ENCODE measurements at places on chromosomes 16 and 17.

DNA sequence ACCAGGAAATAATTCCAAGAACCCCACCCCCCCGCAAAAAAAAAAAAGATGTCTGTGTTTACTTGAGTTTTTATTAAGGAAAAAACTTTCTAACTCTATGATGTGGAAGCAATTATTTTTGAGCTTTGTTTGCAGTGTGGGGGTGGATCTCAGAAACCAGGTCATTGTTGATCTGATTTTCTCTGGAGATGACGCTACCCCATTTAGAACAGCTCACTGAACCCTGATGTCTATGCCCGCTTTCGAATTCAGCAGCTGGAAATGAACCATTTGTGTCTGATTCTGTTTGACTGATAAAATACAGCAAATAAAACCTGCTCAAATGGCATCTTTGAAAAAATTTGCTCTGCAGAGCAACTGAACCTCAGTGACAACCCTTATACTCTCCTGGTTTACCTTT lies 368.6 kb downstream of the GRIN2A start:
- no peak for DNase-seq

DNA sequence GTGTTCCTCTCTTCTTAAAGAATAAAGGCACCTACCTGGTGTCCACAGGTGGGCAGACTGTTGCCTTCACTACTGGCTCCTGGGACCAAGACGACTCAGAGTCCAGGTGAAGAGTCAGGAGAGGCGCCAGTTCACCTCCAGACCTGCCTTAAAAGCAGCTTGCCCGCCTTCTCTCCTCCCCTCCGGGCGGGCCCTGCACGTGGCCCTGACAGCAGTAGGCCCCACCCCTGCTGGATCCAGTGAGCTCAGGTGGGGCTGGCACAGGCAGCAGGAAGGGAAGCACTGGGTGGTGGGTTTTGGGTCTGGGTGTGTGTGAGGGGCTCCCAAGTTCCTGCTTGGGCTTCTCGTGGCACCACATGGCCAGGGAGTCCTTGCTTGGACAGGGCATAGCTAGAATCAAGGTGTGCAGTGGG lies at the start of gene TNS4:
TNS4 (minus strand) TSS at position 125 of the 413 bp plus-strand sequence. CDS start 5,198 bp downstream, outside the sequence.
- DNase-seq = no peak

- no peak for DNase-seq
Measured at GRCh38 chr17:33469911-33470310, 176.8 kb upstream of the ASIC2 start.

DNA sequence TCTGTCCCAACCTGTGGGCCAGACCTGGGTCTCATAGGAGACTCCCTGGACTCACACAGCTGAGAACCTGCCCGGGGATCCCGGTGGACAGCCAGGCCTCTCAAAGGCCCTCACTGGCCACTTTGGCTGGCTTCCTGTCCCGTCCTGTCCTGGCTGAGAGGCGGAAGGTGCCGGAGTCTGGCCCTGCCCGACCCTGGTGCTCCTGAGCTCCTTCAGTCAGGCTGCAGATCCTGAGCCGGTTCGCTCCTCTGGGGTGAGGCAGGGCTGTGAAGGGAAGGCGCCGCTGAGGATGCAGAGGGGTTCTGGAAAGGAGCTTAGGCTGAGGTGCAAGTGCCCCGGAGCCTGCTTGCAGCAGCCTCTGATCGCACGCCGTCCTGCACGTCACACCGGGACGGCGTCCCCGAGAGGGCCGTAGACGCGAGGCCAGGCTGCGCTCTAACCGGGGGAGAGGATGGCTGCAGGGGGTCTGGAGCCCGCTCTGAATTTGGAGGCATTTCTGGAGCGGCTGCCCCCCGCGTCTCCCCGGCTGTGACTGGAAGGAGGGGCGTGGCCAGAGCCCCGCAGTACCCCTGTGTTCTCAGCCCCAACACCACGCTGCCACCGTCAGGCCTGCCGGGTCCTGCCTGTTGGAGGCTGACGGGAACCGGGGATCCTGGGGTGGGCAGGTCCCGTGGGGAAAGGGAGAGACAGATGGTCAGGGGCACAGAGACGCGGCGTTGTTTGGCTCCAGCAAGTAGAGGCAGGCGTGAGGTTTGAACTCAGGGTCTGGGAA lies 4.1 kb downstream of the HGS start:
- no peak for DNase-seq

DNA sequence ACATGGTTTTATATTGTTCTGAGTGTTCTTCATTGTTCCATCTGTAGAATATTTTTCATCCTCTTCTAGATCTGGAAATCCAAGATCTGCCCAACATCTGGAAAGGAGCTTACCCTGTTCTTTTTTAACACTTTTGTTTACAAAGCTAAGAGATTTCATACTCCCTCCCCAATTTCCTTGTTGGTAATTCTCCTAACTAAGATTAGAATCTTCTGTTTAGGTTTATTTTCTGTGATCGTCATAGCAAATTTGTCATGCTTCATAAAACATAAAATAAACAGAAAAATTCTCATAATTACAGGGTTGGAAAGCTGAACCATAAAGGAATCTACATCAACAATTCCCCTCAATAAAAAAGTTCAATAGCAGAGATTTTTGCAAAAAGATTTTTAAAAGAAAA lies 580.3 kb upstream of the CA10 start:
- DNase-seq = no peak

- no peak for DNase-seq
Measured at GRCh38 chr16:13767215-13767614, 152.7 kb upstream of the ERCC4 start.

DNA sequence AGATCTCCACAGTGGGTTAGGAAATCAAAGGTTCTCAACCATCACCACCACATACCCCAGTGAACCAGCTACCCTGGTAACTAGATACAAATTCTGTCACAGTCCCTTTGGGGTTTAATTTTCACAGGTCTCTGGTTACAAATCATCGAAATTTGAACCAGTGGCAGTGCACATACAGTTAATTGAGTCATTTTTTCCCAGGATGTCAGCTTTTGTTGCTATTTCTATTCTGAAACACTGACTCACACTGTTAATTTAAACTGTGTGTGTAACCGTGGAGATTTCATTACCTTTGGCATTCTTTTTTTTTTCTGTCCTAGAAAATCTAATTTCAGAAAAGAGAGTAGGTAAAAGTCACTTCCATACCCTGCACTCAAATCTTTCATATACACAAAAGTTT lies 511.5 kb downstream of the TOX3 start:
- DNase-seq = no peak

GRCh38 chr16:2979669-2980226 lies 498 bp downstream of the PKMYT1 start:
- DNase-seq = peak; percentile 60

- DNase-seq = no peak
Measured at GRCh38 chr17:3979290-3979611, 15.0 kb upstream of the ATP2A3 start.

DNA sequence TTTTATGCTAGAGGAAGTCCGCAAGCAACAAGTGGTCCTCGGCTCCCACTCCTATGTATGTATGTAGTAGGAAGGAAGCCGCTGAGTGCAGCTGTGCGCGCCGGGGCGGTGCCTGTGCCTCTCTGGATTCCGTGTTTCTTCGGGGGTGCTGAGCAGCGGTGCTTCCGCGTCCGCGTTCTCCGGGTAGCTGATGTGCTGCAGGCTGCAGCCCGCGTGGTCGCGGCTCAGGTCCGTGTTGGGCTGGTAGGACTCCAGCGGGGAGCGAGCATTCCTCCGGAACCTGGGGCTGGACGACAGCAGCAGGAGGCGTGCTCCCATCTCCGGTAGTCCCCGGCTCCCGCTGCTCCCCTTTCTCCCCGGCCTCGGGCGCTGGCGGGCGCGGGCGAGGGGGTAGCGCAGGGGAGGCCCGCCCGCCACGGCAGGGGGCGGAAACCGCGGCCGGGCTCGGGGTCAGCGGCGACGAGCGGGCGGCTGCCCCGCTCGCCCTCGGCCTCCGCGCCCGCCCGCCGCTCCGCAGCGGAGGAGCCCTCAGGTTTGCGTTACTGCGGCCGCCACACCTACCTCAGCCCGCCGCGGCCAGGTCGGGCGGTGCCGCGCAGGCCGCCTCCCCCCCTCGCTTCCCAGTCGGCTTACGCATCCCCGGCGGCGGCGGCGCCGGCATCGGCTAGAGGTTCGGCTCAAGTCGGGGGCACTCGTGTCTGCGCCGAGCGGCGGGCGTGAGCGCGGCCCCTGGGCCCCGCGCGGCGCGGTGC lies 487 bp downstream of the C17orf67 start:
- DNase-seq = peak; percentile 83

DNA sequence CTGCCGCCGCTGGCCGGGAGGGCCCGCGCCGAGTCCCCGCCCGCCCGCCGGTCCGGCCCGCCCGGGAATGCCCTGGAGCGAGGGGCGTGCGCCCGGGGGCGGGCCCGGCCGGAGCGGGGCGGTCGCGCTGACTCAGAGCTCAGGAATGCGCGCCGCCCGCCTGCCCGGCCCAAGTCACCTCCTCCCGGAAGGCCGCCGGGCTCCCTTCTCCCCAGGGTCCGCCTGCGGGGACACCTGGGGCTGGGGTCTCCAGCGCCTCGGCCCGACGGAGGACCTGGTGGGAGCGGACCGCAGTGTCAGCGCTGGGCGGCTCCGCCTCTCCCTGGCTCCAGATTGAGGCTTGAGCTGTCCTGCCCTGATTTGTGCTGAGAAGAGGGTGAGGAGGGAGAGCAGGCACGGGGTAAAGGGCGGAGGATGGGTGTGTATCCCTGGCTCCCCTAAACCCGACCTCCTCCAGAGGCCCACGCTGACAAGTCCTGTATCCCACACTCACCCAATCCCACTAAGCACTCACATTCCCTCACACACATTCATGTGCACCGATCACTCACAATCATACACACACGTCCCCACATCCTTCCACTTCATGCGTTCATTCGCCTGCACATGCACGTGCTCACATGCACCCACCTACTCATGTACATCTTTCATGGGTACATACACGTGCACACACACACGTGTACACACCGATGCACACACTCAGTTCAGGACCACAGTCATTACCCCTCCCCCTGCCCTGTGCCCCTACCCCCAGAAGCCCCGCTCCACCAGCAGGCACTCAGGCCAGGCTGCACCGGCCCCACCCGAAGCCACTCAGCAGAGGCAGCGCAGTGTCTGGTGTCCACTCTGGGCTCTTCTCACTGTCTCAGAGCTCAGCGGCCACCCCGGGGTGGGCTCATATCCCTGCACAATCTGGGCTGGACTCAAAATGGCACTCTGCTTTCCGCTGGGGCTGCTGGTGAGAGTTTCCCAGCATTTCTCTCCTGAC lies at the start of gene RHBDF1:
RHBDF1 (minus strand) TSS at position 71 of the 988 bp plus-strand sequence. CDS start 7,616 bp downstream, outside the sequence.
- DNase-seq = peak; percentile 36

GRCh38 chr17:1709971-1710806 lies at the start of gene TLCD2:
TLCD2 (minus strand) TSS chr17:1710377; CDS start chr17:1710242, 135 bp downstream.
- DNase-seq = peak; percentile 36

DNA sequence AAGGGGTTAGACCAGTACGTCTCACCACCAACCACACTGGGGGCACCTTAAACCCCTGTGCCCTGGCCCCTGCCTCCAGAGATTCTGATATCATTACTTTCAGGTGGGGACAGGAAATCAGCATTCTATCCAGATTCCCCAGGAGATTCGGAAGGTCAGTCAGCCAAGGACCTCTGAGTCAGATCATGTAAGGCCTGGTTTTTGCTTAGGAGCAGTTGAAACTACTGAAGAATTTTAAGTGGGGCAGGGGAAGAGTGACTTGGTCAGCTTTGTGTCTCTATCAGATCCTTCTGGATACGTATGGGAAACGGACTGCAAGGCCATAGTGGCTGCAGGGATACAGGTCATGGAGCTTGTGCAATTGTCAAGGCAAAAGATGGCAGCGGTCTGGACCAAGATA lies 9.0 kb downstream of the EMP2 start:
- no peak for DNase-seq

DNA sequence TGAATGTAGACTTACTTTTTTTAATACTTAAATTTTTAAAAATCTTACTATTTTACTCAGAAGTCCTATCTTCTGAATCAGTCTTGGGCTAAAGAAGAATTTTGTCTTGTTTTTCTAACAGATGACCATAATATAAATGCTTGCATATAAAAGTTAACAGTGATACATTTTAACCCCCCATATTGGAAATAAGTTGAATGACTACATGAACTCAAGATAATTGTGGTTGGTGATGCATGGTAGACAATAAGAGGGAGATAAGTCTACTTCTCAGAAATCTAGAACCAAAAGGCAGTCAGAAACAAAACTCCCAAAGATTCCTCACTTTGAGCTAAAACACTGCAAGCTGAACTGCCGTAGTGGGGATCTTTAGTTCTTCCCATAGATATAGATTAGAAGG lies 868.4 kb upstream of the SOX9 start:
- no peak for DNase-seq

- no peak for DNase-seq
Measured at GRCh38 chr16:67760206-67760955, 41.3 kb upstream of the GFOD2 start.

- no peak for DNase-seq
Measured at GRCh38 chr16:49602201-49602975, 228.8 kb downstream of the C16orf78 start.

DNA sequence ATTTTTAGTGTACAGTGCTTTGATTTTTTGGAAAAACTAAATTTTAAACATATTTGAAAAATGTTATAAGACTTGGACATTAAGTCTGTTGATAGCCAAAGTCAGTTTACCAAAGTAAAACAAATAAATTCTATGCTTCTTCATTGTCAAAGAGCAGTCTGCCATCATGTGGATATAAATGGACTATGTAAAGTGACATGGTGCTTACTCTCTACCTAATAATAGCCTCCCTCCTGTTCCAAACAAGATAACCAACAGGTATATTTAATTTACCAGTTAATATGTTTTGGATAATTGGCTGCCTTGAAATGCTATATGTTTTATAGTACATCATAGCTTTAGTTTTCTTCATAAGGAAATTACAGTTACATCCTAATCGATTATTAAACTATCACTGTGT lies 15.9 kb downstream of the TAF15 start:
- no peak for DNase-seq

GRCh38 chr17:28796062-28796461 lies 46.5 kb downstream of the FAM222B start:
- no peak for DNase-seq

- DNase-seq = no peak
Measured at GRCh38 chr17:27741361-27741861, 58.9 kb downstream of the NOS2 start.

DNA sequence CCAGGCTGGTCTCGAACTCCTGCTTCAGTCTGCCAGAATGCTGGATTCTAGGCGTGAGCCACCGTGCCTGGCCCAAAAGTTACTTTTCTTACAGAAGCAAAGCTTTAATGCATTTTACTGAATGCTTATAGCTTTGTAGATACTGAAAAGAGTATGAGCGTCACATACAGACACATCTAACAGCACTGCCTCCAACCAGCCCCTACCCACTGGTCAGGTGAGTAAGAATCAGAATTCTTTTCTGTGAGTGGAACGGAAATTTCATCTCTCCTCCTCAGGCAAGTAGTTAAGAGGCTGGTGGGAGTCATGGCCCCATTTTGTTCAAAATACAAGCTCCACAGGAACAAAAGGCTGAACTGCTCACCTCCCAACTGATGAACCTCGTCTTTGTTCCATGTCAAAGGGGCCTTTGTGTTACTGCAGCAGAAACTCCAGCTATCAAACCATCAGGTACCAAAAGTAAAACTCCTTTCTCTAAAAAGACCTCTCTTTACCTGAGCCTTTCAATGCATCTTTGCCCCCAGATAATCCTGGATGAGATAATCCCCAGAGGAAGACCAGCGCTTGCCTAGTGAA lies 92.4 kb upstream of the RPH3AL start:
- no peak for DNase-seq

GRCh38 chr17:40753804-40754203 lies 1.3 kb downstream of the KRT25 start:
- no peak for DNase-seq
